Psoas muscle (tissue), 8 donors: ENCODE measurements at places on chromosomes 7 and 10.
A peak's percentile ranks its signal among the peaks of the same experiment; 100 is the strongest.

- no peak for DNase-seq
These were observed 109.9 kb downstream of the OAT start for GRCh38 chr10:124308811-124309210.

DNA sequence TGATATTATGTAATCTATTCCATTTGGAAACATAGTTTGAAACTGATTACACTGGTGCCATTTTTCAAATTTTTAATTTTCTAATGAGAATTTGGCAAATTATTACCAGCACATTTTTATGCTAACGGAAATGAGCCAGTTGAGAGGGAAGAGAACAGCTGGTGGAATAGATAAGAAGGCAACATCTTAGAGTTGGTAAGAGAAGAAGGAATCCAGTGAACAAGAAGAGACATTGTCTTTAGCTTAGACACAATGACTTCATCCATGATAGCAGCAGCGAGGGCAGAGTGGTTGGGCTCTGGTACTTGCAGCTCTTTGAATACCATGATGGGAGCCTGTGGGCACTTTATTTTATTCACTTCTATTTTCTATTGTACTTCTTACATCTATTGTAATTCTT lies 89.6 kb downstream of the CHRM2 start:
- no peak for DNase-seq

DNA sequence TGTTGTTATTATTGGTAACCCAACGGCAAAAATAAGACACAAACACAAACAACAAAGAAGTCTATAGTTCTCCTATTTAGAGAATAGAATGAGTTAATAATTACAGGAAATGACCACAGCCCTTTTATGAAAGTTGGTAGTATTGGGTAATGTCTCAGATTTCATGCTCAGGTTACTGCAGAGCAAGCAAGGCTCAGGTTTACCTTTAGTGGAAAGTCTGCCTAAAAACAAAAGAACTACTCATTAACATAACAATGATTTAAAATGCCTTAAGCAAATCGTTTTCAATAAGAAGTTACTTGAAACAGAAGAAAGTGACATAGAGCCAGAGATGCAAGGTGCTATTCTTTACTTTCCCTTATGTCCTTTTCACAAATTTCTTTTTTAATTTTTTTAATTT lies 441.2 kb downstream of the PLXDC2 start:
- DNase-seq: no peak

GRCh38 chr10:17454161-17455014 lies at the start of gene ST8SIA6:
ST8SIA6 (minus strand) TSS chr10:17454595; CDS start chr10:17454255, 340 bp downstream.
- DNase-seq: peak; percentile 42

- DNase-seq: no peak
These were observed 10.3 kb downstream of the GALNT11 start for GRCh38 chr7:152035817-152036216.

GRCh38 chr10:74824184-74824899 lies 2.1 kb upstream of the KAT6B start:
- no peak for DNase-seq

DNA sequence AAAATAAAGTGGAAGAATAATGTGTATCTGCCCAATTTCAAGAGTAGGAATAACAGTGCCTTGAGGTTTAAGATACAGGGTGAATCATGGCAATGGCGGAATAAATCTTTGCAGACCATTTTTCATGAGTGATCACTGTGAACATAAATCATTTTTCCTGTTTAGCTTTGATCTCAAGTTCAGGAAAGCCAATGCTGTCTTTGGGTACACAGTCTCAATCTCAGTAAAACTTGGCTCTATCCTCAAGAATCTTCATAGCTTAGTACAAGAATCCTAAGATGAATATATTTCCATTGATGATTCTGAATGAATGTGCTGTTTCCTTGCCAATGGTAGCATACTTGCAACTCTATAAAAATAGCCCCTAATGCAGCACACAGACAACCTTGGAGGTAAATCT lies 6.8 kb downstream of the NAMPT start:
- DNase-seq: no peak

GRCh38 chr10:3729397-3729976 lies 55.5 kb downstream of the KLF6 start:
- DNase-seq: no peak

DNA sequence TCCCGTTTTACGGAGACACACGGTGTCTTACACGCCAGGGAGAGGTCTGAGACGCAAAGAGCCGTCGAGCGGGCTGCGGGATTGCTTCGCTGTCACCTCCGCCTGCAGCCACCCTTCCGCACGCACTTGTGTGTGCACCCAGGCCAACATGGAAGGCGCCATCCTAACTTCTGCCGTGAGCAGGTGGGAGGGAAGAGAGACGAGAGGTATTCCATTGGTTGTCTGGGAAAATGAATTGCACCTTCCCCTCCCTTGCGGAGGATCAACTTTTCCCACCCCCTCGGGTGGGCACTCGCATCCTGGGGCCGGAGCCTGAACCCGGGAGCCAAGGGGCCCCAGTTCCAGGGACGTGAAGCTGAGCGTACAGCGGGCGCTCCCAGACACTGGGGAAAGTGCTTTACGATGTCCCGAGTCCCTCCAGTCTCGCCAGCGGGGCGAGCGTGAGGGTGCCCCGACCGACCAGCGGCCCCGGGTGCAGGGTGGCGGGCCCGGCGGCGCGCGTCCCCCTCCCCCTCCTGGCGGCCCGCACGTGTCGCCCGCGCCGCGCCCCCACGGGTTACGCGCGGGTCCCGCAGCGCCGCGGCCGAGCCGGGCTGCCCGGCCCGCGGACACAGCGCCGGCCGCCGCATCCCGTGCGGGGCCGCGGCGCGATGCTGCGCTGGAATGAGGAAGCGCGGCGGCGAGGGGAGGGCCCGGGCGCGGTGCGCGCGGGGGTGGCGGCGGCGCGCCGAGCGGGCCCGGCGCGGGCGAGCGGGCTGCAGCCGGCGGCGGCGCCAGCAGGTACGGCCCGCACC lies 984 bp upstream of the IKZF1 start:
- no peak for DNase-seq

DNA sequence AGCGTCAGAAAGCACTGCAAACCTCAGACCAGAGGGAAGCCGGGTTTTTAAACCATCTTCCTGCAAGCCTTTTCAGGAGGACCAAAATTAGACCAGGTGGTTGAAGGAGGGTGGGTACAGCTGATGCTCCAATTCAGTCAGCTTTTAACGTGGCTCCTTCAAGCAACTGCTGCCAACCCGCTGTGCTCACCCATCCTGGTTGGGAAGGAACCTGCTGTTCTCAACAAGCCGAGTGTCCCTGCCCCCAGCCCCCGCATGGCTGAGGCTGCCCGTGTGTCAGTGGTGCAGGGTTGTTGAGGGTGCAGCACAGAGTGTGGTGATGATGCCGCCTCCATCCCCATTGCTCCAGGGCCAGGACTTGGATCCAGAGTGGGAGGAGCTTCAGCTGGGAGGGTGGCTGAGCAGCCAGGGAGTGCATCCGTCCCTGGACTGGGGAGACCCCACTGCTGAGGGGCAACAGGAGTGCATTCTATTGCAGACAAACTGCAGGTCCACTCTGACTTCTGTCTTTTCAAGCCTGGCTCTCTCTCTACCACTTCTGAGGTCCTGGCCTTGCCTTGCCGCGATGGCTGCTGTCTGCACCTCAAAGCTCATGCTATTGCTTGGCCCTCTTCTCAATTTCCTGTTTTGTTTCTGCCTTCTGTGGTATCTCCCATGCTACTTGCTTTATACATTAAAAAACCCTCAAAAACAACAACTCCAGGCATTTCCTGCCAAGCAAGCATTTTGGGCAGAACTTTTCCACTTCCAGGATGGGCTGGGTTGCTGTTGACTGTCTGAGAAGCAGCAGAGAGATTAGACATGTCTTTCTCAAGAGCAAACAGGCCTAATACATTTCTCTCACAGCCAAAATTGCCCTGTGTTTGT lies 134.7 kb downstream of the DNAJB6 start:
- no peak for DNase-seq

- DNase-seq: no peak
These were observed 35.6 kb upstream of the PIK3CG start for GRCh38 chr7:106829496-106829895.

DNA sequence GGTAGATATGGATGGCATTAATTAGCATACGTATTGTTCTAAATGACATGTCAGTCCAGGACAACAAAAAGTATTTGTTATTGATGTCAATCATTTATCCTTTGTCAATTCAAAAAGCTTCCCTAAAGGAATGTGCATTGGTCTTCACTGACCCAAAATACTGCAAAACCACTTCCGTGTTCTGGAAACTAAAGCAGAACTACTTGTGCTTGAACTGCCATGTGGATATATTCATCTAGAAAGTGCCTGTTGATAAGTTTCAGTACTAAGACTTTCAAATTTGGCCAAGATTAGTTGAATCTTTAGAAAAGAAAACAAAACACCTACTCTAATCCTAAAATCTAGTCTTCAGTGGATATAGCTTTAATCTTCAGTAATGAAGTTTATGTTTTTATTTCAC lies 242.1 kb upstream of the PPP1R3A start:
- DNase-seq: no peak

DNA sequence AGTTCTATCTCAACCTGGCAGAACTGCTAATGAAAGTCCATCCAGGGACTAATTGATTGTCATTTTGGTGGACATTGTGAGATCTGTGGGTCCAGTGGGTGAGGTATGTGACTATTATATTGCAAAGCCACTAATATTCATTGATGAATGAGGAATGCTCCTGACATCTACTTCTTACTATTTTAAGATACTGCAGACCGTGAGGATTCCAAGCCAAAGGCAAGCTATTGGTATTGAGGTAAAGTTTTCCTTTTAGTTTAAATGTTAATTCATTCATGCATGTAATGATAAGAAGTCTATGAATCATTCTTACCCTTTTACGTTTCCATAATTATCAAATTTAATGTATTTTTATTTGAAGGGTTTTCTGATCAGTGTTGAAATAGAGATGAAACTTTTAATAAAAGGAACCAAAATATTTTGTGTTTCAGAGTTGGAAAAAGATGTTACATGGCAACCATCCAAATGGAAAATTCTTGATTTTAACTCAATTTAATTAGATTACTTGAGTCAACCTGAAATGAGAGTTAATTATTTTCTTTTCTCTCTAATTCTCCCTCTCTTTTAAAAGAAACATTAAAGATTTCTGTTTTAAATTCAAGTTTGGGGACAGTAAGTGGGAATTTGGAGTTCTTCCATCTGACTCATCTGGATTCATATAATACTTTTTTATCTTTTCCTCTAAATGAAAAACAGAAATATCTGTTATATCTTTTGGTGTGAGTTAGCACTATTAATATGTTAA lies 39.6 kb downstream of the NUP205 start:
- DNase-seq: no peak

GRCh38 chr7:70647801-70648498 lies 484.0 kb upstream of the GALNT17 start:
- DNase-seq: no peak

DNA sequence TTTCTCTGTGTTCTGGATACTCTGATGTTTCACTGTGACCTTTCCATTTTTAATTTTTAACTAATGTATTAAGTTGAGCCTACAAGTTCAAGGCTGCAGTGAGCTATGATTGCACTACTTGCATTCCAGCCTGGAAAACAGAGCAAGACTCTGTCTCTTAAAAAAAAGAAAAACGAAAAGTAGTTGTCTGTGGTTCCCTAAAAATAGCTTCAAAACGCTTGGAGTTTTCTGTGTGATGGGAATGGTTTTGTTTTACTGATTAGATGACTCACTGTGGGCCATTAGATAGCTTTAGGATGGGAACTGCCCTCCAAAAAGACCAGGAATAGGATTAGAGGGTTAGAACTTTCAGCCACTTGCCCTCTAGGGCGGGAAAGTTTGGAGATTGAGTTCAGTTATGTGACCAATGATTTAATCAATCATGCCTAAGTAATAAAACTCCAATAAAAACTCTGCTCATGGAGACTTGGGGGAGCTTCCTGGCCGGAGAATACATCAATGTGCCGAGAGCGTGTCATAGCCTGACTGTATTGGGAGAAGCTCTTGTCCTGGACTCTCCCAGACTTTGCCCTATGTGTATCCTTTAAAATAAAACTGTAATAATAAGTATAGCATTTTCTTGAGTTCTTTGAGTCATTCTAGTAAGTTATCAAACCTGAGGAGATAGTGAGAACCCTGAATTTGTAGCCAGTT lies 147.1 kb downstream of the LYZL1 start:
- DNase-seq: no peak

GRCh38 chr7:30682212-30683083 lies at the start of gene CRHR2:
CRHR2 (minus strand) TSS chr7:30682456; CDS start chr7:30682280, 176 bp downstream.
- peak; percentile 26 for DNase-seq

DNA sequence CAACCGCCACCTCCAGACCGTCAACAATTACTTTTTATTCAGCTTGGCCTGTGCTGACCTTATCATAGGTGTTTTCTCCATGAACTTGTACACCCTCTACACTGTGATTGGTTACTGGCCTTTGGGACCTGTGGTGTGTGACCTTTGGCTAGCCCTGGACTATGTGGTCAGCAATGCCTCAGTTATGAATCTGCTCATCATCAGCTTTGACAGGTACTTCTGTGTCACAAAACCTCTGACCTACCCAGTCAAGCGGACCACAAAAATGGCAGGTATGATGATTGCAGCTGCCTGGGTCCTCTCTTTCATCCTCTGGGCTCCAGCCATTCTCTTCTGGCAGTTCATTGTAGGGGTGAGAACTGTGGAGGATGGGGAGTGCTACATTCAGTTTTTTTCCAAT lies 146.6 kb downstream of the CHRM2 start:
- DNase-seq: no peak

- peak; percentile 39 for DNase-seq
These were observed 38.7 kb downstream of the CALML3 start for GRCh38 chr10:5563321-5563961.

DNA sequence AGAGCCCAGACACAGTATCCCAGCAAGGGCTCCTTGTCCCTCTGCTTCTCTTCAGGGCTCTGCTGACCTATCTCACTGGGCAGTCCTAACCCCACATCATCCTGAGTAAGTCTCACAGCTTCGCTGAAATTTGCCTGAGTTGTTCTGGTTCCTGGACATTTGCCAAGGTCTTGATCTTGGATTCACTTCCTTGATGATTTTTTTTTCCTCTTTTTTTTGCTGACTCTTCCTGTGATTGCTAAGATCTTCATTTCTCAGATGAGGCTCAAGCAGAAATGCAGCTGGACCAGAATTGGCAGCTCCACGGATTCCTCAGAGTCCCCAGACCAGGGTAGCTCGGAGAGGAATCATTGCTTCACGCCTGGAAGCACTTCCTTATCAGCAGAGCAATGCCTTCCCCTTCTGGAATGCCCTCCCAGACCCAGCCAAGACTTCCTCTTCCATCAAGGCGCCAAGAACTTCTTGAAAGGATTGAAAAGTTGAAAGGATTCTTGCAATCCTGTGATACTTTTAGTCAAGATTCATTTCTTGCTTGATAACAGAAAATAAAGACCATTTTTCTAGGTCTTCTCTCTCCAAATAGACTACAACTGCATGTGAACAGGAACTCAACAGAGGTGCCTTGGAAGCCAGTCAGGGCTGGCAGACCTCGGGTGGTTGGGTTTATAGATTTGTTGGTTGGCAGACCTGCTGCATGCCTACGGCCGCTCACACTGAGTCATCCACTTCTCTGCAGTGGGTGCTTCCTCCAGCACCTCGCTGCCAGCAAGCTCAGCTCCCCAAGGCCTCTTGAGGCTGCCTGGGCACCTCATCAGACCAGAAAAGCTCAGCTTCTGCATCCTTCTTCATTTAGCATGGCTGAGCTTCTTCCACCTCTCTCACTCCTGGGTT lies 8.8 kb upstream of the AFAP1L2 start:
- peak; percentile 30 for DNase-seq

- no peak for DNase-seq
These were observed 130.6 kb upstream of the TNRC18 start for GRCh38 chr7:5554287-5554610.

- no peak for DNase-seq
These were observed 108.8 kb downstream of the ABCA13 start for GRCh38 chr7:48280100-48280499.
